HFF-Myc (cell line): ENCODE measurements at places on chromosomes 12 and 14.
A peak's percentile ranks its signal among the peaks of the same experiment; 100 is the strongest.

DNA sequence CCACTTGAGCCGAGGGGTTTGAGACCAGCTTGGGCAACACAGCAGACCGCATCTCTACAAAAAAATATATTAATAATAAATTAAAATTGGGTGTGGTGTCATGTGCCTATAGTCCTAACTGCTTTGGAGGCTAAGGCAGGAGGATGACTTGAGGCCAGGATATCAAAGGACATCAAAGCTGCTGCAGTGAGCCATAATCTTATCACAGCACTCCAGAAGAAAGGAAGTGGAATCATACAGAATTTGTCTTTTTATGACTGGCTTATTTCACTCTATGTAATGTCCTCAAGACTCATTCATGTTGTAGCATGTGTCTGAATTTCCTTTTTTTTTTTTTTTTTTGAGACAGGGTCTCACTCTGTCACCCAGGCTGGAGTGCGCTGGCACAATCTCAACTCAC lies 43.9 kb upstream of the NUDT4 start:
- no peak for DNase-seq

DNA sequence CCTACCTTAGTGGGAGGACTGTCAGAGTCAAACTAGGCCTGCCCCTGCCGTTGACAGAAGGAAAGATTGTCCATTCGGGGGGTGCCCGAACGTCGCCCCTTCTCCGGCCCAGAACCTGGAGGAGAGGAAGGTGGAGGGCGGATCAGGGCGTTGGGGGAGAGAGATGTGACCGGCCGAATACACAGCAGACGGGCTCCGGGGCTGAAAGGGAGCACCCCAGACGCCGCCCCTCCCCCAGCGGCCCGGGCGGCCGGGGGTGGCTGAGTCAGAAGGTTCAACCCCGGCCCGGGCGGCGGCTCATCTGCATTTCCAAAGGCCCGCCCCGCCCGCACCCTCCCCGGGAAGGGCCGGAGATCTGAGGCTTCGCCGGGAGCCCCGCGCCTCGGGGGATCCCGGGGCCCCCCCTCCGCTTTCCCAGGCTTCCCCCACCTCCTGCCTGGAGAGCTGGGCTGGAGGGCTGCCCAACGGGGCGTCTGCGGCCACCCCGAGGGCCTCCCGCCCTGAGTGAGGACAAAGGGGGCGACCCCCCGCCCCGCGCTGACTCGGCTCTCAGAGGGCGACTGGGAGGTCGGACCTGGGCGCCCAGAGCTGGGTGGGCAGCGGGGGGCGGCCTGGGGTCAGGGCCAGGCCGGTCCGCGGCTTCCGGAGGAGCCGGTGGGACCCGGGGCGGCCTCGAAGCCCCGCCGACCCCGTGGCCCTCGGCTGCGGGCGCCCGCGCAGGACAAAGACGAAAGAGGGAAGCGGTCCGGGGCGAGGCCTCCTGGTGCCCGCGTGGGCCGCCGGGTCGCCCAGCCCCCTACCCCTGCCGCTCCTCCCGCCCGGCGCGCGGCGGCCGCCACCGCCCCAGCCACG lies 3.7 kb upstream of the SETD1B start:
- no peak for DNase-seq

- no peak for DNase-seq
These were observed 175.3 kb upstream of the ALG10B start for GRCh38 chr12:38141239-38141638.

DNA sequence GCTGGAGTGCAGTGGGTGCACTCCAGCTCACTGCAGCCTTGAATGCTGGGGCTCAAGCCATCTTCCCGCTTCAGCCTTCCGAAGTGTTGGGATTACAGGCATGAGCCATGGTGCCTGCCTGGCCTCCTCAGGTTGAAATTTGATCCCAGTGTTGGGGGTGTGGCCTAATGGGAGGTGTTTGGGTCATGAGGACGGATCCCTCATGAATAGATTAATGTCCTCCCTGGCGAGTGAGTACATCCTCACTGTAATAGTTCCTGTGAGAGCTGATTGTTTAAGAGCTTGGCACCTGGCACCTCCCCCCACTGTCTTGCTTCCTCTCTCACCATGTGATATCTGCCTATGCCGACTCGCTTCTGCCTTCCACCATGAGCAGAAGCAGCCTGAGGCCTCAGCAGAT lies 84.7 kb downstream of the TSPAN9 start:
- DNase-seq: no peak

DNA sequence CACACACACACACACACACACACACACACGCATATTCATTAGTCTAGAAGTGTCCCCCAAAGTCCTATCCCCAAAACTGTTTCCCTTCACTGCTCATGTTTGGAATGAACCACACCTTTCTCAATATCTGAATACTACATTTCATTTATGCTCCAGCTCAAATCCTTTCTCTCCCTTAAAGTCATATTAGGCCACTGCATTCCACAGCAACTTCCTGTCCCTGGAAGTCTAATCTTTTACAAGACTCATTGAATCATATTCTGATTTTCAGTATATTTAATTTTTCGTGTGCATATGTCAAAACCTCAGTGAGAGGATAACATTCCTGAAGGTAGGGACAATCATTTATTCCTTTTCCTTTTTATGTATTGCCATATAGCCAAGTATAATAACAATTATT lies 155.6 kb upstream of the LMNTD1 start:
- DNase-seq: no peak

DNA sequence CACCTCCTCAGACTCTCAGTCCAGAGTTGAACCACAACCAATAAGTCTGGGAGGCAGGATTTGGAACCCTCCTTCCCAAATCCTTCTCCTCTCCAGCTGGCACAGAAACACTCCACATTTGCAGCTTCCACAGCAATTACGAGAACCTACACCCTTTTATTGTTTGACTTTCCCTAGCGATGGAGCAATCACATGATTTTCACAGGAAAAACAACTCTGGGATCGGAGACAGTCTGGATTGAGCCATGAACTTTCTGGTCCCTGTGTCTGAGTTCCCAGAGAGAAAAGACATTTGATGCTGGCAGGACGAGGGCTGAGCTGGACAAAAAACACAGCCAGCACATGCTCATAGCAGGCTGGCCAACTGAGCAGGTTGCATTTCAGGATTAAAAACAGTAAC lies 49.0 kb upstream of the STON2 start:
- DNase-seq: no peak

GRCh38 chr12:74365178-74365964 lies 172.3 kb upstream of the ATXN7L3B start:
- DNase-seq: no peak

DNA sequence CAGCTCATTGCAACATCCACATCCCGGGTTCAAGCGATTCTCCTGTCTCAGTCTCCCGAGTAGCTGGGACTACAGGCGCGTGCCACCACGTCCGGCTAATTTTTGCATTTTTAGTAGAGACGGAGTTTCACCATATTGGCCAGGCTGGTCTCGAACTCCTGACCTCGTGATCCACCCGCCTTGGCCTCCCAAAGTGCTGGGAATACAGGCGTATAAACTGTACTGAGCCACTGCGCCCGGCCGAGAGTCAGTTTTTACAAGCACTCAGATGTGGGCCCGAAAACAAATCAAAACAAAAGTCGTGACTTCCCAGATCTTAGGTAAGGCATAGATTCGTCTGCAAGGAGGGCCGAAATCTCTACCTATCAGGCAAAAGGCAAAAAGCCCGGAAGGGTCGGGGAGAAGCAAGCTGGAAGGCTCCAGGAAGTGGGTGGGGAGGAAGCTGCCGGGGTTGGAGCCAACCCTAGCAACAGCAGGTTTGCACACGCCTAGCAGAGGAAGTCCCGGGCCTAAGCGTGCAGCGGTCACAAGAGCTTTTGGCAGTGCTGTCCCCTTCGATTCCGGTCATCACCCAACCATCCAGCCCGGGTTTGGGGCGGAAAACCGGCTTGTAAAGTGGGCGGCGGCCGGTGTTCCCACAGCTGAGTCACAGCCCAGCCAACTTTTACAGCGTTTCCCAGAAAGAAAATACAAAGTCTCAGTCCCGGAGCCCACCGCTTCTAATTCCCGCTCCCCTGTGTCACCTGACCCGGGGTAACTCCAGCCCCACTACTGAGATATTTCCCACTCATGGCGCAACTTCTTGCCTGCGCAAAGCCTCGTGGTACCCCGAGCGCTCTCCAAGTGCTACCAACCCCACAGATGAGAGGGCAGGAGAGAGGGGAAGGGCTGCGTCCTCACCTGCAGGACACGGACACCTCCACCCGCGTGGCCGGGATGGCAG lies 583 bp downstream of the CPNE8 start:
- no peak for DNase-seq

GRCh38 chr12:74021937-74022336 lies 515.7 kb upstream of the ATXN7L3B start:
- DNase-seq: peak; percentile 3

DNA sequence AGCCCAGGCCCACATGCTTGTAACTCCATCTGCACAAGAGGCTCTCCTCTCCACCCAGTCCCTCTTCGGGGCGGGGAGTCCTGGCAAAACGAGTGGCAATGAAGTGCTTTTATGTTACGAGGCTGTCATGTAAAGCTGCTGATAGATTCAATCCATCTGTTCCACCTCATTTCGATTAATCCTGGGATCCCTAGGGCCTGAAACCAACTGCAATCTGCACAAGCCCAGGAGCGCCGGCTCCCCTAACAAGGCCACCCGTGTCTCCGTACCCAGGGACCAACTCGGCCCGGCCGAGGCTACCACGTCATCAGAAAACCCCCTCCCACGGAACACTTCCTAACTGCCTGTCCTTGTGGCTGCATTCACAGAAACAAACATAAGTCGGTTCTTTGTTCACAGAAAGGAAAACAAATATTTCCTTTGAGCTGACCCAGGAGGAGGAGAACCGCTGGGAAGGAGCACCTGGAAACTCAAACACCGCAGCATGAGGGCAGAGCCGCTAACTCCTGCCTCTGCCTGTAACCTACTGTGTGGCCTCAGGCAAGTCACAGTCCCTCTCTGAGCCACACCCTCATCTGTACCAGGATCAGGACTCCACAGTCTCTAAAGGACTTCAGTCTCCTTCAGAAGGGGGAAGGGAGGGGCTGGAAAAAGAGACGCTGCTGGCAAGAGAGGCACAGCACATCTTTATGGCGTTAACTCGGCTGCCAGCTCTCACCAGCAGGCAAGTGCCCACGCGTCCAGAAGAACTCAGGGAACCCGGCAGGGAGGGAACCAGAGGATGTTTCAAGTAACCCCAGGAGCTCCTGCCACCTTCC lies 47.8 kb downstream of the CCDC88C start:
- no peak for DNase-seq

DNA sequence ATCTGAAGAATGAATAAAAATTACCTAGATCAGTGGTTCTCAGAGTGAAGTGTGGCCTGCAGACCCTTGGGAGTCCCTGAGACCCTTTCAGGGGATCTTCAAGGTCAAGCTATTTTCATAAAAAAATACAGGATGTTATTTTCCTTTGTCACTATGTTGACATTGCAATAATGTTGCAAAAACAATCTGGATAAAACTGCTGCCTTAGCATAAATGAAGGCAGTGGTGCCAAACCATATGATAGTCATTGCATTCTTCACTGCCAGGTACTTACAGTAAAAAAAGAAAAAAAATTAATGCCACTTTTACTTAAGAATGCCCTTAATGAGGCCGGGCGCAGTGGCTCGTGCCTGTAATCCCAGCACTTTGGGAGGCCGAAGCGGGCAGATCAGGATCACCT lies 2.0 kb upstream of the CD4 start:
- no peak for DNase-seq

- no peak for DNase-seq
These were observed 50.6 kb downstream of the LRCOL1 start for GRCh38 chr12:132559652-132560363.

GRCh38 chr14:63686926-63687325 lies 40.9 kb downstream of the SGPP1 start:
- DNase-seq: no peak

DNA sequence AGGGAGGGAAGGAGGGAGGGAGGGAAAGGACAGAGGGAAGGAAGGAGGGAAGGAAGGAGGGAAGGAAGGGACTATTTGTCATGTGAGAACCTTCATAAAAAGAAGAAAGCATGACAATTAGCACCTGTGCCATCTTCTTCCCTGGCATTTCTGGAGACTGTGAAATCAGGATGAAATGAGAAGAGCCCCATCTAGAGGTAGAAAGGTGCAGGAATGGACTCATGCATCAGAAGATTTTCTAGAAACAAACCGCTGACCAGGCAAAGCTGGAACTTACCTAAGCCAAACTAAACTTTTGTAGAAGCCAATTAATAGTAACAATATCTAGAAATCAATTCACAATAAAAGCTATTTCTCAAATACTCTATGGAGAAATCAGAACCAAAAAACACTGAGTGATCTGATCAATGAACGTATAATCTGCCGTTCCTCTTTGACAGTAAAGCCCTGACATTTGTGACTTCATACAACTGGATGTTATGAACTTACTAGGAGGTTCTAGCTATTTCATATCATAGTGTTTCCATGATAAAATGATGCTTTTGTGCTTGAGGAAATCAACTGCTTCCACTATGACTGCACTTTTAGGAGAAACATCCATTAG lies 24.4 kb upstream of the CRACR2A start:
- DNase-seq: no peak

DNA sequence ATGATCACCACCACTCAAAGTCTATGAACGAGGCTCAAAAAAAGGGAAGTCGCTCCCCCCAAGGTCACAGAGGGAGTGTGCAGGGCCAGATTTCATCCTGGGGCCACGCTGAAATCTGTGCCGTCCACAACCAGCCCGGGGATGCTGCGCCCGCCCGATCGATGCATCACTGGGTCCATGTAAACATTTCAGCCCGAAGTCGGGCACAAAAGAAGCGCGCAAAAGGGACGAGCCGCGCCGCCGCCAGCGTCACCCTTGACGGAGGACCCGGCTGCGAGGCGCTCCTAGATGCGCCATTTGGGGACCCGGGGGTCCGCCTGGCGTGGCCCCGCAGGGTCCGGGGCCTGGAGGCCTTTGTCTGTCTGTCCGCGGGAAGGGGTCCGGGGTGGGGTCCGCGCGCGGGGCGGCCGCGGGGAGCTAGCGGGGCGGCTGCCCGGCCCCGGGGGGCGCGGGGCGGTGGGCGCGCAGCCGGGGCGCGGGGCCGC lies 503 bp downstream of the FBXO21 start:
- DNase-seq: no peak

GRCh38 chr12:68631227-68631626 lies 20.5 kb downstream of the RAP1B start:
- no peak for DNase-seq

GRCh38 chr14:63960926-63961567 lies 108.2 kb downstream of the SYNE2 start:
- DNase-seq: no peak

DNA sequence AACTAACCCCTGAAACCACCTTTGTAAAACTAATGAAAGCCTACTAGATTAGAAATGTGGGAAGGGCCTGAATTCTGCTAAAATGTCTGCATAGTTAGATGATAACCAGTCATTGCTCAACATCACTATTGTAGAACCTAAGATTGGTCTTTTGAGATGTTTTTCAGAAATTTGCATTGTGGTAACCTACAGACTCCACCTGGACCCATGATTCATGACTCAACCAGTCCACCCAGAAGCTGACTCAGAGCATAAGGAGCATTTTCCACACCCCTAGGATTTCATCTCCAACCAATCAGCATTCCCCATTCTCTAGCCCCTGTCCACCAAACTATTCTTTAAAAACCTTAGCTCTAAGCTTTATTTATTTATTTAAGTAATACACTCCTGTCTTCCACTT lies 30.4 kb upstream of the CHGA start:
- DNase-seq: no peak
